Fibroblast of skin of scalp (primary cell): ENCODE measurements at places on chromosomes 3 and 15.

GRCh38 chr3:190568036-190568435 is 54.2 kb downstream of the IL1RAP start:
- no peak for DNase-seq

DNA sequence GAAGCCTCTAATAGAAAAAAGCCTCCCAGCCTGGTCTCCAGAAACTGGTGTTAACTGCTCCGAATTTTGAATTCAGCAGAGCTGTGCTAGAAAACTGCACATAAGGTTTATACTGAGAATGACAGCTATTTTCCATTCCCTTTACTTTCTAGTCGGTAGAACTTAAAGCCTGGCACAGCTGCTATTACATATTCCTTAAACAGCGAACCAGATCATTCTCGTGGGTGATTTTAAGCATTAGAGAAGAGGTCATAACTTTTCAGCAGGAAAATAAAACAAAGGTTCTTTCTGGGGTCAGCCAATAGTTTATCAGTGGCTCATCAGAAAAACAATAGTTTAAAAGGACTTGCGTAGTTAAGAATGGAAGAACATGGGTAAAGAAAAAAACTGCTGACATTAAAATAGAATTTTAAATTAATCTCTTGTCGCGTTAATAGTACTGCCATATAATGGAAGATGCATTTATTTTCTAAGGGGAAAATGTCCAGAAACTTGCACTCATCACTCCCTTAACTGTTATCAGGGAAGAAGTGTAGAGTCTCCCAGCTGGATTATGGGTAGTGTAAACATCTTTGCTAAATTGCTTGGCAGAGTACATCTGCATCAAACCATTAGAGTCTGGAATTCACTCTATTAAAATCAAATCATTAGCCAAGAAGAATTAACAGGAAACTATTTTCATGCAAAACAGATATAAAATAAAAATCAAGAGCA is 7.9 kb downstream of the VGLL4 start:
- no peak for DNase-seq

GRCh38 chr15:64180235-64180824 is 17.5 kb upstream of the PPIB start:
- DNase-seq, result no peak

DNA sequence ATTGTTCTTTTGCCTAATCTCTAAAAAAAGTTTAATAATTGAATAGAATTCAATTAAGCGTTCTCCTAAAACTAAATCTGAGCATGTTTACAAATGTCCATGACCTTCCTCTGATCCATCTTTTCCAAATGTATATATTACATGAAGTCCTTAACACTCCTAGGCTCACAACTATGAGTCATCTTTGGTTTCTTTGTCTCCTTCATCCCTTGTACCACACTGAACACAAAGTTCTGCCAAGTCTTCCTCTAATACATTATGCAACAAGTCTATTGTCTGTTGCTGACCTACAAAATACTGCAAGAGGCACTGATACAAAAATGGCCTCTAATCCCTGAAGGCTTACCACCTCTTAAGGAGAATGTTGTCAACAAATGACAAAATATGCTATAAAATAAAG is 550.2 kb downstream of the PYDC2 start:
- no peak for DNase-seq

DNA sequence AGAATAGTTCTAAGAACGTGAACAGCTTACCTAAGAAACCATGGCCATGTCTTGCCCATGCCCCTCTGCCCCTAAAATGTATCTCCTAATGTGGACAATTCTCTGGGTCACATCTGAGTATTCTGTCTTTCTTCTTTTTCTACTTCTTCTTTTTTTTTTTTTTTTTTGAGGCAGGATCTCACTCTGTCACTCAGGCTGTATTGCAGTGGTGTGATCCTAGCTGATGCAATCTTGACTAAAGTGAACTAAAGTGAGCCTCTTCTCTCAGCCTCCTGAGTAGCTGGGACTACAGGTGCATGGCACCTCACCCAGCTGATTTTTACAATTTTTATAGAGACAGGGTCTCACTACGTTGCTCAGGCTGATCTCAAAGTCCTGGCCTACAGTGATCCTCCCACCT is 204.8 kb upstream of the ZPLD1 start:
- DNase-seq, result no peak

DNA sequence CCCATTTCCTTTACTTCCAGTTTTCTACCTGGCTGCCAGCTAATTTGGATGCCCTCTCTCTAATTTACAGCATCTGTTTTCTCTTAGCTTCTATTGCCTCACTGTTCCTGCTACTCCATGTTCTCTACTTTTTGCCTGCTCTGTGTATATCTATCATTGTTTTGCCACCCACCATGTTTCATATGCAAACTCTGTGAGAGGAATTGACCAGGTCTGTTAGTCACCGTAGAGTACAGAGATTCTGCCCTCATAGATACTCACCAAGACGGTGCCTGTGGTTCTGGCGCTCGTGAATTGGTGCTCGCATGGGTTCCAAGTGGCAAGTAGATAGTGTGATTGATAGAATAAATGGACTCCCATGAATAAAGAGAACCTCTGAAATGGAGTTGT is 288.8 kb downstream of the CNTN6 start:
- DNase-seq, result no peak

DNA sequence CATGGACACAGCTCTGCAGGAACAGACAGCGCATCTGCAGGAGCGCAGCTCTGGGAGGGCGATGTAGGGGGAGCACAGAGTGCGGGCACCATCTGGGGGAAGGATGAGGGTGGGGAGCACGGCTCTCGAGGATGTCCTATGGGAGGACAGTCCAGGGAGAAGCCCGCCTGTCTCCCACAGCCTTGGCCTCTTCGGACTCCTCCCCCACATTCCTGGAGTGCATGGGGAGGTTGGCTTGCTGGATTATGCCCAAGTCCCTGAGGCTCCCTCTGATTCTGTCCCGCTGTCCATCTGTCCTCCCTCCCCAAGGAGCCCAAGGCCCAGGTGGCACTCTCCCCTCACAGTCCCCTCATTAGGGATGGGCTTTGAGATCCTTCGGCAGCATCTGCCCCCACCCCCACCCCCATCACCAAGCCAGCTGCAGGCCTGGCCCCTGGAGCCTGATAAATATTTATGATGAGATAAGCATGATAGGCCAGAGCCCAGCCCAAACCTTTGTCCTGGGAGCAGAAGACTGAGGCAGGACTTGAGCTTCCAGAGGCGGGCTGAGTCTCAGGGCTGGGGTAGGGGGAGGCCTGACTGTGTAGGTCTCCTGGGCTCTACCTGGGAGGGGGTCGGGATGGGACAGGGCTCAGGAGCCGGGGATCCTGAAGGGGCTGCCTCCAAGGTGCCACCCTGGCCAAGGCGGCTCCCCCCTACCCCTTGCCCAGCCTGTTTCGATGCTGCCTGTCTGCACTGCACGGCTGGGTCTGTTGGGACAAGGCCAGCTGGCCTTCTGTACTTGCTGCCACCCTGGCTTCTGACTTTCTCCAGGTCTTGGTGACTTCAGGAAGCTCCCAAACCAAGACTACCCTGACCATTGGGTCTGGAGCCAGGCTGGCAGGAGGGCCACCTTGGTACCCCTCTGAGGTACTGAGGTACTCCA is 28.6 kb upstream of the SEMA3F start:
- peak; percentile 73 for DNase-seq

- DNase-seq, result peak; percentile 68
Observed at GRCh38 chr3:96813134-96813819, 1.1 kb upstream of the EPHA6 start.

- no peak for DNase-seq
Observed at GRCh38 chr3:62238431-62238830, 134.9 kb downstream of the FEZF2 start.

- DNase-seq, result no peak
Observed at GRCh38 chr3:13577181-13578121, 28.5 kb downstream of the FBLN2 start.

- no peak for DNase-seq
Observed at GRCh38 chr3:195028877-195029606, 241.9 kb downstream of the XXYLT1 start.

GRCh38 chr3:185488465-185488864 is 10.4 kb downstream of the TMEM41A start:
- no peak for DNase-seq

GRCh38 chr3:13501958-13502790 is 22.1 kb downstream of the HDAC11 start:
- no peak for DNase-seq

- DNase-seq, result no peak
Observed at GRCh38 chr3:56823984-56824703, 22.4 kb upstream of the ARHGEF3 start.

GRCh38 chr3:64829331-64829730 is 141.5 kb upstream of the ADAMTS9 start:
- DNase-seq, result no peak

DNA sequence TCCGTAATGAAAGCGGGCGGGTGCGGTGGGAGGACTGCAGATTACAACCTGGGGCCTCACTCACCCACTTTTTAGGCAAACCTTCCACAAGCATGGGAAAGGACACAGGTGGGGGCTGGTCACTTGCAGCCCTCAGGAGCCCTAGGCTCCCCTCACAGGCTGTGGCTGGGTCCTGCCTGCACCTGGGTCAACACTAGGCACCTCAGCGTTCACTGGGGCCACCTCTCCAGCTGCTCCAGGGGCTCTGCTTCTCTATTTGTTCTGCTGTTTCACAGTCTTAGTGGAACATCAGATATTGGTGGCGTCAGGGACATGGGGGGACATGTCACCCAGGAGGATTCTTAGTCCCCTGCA is 30.1 kb upstream of the TMEM115 start:
- no peak for DNase-seq

GRCh38 chr15:60605879-60606307 is 127.0 kb upstream of the ICE2 start:
- peak; percentile 87 for DNase-seq

- DNase-seq, result no peak
Observed at GRCh38 chr3:37247398-37248114, 73.2 kb upstream of the LRRFIP2 start.

GRCh38 chr15:69390575-69390974 is 23.6 kb upstream of the KIF23 start:
- DNase-seq, result peak; percentile 71

DNA sequence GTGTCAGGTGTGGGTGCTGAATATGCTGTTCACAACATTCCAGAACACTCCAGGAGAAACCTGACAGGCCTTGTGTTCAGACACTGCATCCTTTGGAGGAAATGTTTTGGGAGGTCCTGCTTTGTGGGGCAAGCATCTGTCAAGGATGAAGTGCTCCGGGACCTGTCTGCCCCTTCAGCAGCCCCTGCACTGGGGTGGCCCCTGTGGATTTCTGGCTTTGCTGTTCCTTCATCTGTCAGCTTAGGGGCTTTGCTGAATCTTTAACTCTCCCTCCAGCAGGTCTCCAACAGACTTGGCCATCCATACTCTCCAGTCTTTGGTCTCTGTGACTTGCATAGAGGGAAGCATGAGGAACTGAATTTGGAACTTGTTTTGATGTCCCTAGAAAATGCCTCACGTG is 3.1 kb downstream of the PRR23E start:
- DNase-seq, result no peak

DNA sequence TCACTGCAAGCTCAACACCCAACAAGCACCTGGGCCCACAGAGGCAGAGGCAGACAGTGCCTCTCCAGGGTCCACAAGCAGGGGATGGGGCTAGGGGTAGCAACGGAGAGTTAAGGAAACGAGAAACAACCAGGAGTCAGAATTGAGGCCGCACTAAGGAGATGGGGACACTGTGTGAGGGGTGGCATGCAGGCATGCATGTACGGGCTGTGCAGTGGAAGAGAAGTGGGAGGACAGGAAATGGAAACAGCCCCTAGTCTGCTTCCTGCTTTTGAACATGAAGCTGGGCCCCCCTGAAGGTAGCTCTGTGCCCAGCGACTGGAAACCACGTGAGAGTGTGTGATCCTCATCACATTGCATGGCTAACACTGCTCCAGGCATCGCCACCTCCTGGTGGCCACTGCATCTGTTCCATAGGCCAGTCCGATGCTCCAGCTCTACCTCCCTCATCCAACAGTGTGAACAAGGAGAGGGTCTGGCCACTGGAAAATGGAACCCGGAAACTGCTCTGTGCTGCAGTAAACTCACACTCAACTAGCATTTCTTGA is 44.0 kb downstream of the XXYLT1 start:
- DNase-seq, result peak; percentile 40

GRCh38 chr15:25568751-25569150 is 129.9 kb upstream of the UBE3A start:
- DNase-seq, result no peak

- DNase-seq, result peak; percentile 92
Observed at GRCh38 chr3:77460326-77460725, 420.4 kb downstream of the ROBO2 start.

- DNase-seq, result no peak
Observed at GRCh38 chr3:97265237-97266005, 451.0 kb downstream of the EPHA6 start.

GRCh38 chr3:95899494-95899893 is 914.9 kb upstream of the EPHA6 start:
- DNase-seq, result peak; percentile 40

DNA sequence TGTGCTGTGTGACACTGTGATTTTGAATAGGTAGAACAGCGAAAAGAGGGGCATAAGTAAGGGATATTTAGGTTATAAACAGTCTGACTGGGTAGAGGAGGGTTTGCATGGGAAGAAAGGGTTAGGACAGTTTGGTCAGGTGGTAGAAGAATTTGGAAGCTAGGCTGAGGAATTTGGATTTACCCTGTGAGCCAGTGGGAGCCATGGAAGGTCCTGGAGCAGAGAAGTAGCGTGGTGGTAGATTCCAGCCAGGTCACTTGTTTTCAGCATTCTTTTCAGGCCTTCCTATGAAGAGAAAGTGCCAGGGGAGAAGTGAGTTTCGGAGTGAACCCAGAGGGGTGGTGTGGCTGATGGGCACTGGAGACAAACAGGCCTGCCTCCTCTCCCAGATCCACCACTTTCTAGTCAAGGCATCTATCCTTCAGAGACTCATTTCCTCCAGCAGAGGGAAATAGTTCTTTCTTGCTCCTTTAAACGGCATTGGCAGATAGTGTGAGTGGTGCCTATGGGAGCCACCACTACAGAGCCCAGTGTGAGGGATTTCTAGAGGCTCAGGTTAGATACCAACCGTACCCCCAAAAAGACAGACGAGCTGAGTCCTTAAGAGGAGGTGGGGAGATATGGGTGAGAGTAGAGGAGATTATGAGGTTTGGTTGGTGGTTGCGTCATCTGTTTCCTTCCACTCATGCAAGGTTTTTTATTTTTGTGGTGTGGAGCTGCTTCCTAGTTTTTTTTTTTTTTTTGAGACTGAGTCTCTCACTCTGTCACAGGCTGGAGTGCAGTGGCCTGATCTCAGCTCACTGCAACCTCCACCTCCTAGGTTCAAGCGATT is 21.2 kb downstream of the PXK start:
- DNase-seq, result peak; percentile 27

- DNase-seq, result no peak
Observed at GRCh38 chr3:48023377-48023776, 7.2 kb upstream of the MAP4 start.

DNA sequence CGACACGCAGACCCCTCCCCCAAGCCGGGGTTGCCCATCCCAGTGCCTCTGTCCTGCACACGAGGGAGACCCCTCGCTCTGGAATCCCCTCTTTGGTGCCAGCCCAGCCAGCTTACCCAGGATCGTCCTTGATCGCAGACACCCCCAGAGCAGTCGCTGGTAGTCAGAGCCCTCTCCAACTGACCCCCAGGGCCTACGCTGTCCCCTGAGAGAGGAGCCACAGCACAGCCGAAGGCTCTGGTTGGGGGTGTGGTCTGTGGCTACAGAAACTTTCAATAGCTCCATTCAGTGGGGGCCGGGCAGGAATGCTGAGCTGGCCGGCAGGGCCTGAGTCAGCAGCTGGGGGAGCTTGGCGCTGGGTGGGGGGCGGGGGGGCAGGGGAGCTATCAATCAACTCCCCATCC is at the start of gene LCTL:
TSS of gene LCTL (minus strand) at position 258 of the 404 bp plus-strand sequence. CDS start 633 bp downstream, outside the sequence.
- DNase-seq, result peak; percentile 89
